Neural crest cell (in vitro differentiated cells): ENCODE measurements at places on chromosomes 1 and 21.

DNA sequence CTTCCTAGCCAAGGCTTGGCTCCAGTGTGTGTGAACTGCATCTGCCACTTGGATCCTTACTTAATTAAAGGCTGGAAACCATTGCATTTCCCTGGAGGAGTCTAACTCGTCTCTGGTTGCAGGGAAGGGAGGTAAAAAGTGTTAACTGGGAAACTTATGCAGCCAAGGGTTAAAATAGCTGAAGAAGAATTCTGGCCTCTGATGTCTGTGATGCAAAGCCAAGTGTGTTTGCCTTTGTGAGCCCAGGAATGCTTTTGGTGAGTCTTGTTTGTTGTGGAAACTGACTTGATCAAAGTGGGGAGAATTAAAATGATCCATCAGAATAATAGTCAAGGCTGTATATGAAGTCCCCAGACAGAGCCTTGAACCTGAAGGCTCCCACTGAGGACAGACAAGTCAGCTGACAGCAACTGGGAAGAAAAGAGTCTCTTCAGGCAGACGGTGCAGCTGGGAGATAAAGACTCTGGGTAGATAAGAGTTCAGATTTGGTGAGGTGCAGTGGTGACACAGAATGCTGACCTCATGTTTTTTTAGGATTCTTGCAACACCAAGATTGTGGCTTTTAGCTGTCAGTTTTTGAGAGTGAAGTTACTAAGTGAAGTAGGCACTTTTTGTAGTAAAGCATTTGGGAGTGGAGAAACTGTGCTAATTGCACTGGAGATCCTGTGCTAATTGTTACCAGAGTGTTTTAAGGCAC lies 59.5 kb upstream of the WLS start:
- DNase-seq: no peak

DNA sequence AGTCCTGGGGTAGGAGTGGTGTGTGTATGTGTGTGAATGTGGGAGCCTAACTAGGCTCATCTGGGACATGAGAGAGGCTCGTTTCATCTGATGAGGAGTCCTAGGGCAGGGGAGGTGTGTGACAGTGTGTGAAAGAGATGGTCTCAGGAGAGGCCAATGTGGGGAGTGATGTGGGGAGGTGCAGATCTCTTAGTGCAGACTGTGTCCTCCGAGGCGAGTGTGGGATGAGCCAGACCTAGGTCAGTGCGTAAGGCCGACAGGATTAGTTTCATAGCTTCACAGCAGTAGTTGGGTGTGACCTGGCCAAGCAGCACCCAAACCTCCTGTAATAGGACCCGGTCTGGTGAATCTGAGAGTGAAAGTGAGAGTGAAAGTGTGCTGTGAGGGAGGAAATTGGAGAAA lies 94.7 kb downstream of the LIPI start:
- no peak for DNase-seq

DNA sequence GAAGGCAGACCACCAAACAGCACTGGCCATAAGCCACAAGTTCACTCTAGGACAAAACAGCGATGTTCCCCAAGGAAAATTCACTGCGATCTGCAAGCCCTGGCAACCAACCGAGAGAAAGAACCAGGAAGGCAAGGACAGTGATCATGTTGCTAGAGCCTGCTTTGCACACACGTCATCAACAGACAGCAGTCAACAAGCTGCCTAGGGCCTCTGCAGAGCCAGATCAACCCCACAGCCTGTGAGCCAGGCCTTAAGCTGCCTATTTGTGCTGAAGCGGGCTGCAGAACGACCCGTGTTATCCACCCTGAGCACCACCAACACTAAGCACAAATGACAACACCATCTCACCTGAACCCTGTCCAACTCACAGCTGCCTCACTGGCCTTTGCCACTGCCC lies 6.2 kb upstream of the YRDC start:
- no peak for DNase-seq

GRCh38 chr1:7199077-7199779 lies 414.0 kb downstream of the CAMTA1 start:
- no peak for DNase-seq

GRCh38 chr1:51504806-51505525 lies 14.1 kb downstream of the EPS15 start:
- no peak for DNase-seq

DNA sequence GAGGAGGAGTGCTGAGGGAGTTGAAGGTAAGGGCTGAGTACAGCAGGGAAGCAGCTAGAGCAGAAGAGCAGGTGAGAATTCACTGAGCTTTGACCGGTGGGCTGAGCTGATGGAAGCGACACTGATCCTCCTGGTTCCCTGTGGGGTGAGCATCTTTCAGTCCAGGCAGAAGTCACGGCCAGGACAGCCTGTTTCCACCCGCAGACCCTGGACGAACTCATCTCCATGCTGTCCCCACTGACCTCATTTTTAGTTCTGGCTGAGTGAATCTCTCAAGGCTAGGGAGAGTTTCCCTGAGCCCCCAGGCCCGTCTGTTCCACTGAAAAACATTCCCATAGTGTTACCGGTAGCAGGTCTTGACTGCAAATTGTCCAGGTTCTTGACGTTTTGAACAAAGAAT lies 31.5 kb downstream of the FAM163A start:
- no peak for DNase-seq

DNA sequence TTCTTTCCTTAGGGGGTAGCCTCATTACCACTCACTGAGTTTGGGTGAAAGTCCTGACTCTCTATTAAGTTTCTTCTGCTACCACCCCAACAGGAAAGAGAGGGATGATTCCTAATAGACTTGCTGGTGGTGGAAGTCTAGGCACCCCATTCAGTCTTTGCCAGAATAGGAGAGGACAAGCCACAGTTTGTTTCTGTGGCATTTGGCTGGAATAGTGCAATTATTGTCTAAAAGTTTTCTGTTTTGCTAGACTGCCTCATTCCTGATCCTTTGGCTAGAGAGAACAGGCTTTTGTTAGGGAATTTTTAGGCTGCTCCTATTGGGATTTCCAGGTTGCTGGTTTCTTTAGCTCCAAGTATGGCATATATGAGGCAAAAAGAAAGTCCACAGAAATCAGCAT lies 9.9 kb upstream of the HJV start:
- DNase-seq: no peak
